ENCODE measurements at places on chromosomes 16 and 17.

DNA sequence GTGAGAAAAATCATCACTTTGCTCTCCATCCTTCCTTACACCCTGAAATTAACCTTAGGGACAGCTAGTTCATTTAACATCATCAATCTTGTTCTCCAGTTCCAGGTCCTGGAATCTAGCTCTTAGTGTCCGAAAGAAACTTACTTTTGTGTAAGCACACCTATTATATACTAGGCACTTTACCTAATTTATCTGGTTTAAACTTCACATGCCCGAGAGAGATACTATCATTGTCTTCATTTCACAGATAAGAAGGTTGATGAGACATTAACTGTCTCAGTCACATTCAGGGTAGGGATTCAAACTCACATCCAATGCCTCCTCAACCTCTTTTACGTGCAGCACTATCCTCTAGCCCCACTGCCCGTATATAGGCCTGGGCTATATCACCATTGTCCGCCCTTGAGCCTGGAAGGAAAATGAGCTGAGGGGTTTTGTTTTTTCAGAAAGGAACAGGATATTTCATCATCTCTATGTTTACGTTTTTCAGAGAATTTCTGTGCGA, 501 bp upstream of the AP2B1 start:
- DNase-seq: no peak

DNA sequence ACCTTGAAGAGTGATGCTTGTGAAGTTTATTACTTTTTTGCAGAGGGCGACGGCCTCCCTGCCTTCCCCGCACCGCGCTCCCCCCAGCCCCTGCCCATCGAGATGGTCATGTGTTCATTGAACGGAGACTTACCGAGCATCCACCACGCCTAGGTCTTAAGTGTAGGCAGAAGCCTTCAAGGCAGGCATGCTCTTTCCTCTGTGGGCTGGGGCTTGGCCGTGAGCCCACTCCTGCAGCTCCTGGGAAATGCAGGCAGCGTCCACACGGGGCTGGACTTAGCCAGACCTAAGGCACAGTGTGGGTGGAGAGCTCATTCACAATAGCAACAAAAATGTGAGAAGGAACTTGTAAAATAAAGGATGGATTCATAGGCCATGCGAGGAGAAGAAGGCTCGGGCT, 19.2 kb downstream of the RNF213 start:
- no peak for DNase-seq

GRCh38 chr16:35306915-35307314, 1847.5 kb downstream of the TP53TG3F start:
- no peak for DNase-seq

DNA sequence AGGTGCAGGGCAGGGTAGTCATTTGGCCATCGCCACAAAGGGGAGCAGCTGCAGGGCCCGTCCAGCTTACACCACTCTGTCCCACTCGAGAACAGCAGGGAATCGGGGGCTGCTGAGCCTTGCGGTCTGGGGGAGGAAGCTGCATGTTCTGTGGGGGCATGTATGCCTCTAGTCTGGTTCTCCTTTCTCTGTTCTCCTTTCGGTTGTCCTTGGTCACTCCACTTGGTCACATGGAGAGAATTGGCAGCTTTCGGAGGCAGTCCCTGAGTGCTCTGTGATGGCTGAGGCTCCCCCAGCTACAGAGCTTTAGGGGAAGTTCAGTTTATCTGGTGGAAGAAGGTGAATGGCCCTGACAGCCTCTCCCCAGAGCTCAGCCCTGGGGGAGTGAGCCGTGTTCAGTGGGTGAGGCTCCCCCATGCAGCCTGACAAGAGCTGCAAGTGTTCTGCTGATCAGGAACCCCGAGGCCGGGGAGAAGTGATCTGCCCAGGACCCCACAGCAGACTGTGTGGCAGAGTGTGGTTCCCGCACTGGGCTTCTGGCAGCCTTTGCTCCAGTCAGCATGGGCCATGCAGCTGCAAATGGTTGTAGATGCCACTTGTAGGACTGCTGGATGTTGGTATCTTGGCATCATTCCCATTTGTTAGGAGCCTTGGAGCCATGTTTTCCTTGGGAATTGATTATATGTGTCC, 22.3 kb upstream of the SMPD3 start:
- peak; percentile 26 for DNase-seq

GRCh38 chr17:17387498-17388362, 84.6 kb downstream of the NT5M start:
- DNase-seq: no peak

GRCh38 chr16:14109782-14110727, 38.9 kb downstream of the MRTFB start:
- DNase-seq: no peak

- DNase-seq: no peak
Measured at GRCh38 chr16:77679391-77679790, 42.9 kb upstream of the NUDT7 start.

GRCh38 chr17:10737736-10738135, 7.9 kb upstream of the TMEM220 start:
- no peak for DNase-seq

- peak; percentile 60 for DNase-seq
Measured at GRCh38 chr17:82497483-82498405, 21.8 kb upstream of the FOXK2 start.

DNA sequence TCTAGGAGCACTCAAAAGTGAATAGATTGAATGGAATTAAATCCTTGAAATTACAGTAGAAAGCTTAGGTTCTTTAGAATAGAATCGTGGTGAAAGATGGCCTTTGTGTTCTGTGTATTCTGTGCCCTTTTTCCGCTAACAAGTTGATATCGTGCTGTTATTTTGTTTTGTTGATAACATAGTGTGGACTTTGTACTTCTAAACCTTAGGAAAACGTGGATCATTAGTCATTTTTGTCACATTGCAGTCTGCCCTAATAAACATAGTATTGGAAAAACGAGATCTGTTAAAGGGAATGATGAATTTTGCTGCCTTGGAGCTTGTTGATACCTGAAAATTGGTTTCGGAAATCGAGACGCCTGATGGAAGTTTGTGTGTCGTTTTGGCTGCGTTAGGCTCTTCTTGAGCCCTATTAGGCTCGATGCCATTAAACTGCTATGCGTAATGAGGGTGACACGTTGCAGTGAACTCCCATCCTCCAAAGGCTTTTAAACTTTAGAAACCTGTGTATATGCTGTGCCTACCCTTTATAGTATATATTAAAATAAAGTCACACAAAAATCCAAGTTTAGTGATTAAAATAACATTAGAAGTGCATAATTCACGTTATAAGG, 145.7 kb downstream of the PRKCA start:
- DNase-seq: no peak

- no peak for DNase-seq
Measured at GRCh38 chr17:74758848-74759168, 10.4 kb downstream of the NHERF1 start.

DNA sequence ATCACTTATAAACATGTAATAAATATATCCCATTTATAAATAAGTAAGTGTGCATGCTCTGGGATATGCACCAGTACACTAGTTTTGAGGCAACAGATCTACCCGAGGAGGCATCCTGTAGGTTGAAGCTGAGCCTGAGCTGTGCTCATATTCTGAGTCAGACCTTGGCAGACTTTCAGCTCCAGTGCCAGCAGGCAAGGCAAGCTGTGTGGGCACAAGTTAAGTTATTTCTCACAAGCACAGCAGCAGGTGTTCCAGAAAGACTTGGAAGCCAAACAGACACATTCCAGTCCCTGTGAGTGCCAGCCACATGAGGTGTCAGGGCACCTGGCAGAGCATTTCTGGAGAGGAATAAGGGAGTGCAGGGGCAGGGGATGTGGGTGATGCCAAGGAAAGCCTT, 1.3 kb upstream of the CLEC19A start:
- no peak for DNase-seq

GRCh38 chr17:44599298-44600175, 42.3 kb downstream of the FZD2 start:
- DNase-seq: no peak

DNA sequence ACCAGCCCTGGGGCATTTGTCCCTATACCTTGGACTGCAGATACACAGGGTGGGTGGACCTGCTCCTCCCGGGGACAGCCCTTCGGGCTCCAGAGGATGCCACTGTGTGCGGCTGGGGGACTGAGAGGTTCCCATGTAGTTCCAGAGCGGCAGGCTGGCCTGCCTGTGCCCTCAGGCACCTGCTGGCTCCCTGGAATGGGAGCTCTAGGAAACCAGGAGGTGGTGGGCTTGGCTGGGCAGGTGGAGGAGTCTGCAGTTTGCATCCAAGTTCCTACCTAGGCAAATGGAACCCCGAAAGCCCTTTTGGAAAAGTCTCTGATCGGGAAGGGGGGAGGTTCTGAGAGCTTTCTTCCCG, 982 bp downstream of the DBNDD1 start:
- DNase-seq: no peak

DNA sequence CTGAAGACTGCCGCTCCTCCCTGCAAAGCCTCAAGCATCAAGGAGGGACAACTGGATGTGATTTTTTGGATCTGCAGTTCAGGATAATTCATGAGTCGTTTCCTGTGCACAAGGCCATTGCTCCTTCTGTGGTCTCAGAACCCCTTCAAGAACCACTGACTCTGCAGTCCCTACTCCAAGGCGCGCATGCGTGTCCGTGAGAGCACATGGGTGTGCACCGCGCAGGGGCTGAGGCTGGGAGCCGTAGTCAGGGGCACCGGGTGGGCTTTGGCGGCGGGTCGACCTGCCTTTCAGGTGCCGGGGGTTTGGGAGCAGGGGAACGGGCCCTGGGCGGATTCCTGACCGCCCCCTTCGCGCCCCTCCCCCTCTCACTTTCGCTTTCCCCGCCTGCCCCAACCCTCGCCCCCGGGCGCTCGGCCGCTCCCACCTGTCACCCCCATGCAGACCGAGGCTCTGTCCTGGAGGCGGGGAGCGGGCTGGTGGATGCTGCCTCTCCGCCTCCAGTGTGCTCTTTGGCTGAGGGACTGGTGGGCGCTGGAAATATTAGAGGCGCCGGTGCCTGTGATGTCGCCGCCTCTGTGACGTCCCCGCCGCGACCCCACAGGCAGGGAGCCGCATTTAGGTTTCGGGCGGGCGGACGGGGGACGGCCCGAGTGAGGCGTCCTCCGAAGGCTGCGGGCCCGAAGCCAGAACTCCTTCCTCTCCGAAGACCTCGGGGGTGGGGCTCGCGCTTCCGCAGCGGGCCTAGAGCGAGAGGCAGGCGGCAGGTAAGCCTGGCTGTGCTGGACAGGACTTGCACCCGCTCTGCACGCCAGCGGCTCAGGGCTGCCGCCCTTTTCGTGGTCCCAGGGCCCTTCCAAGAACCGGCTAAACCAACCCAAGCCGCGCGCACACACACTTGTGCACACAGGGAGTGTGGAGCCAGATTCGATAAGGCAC, at the start of gene SPATA32:
SPATA32 (minus strand) TSS at position 518 of the 939 bp plus-strand sequence; CDS start at position 440, 78 bp downstream.
- peak; percentile 64 for DNase-seq

DNA sequence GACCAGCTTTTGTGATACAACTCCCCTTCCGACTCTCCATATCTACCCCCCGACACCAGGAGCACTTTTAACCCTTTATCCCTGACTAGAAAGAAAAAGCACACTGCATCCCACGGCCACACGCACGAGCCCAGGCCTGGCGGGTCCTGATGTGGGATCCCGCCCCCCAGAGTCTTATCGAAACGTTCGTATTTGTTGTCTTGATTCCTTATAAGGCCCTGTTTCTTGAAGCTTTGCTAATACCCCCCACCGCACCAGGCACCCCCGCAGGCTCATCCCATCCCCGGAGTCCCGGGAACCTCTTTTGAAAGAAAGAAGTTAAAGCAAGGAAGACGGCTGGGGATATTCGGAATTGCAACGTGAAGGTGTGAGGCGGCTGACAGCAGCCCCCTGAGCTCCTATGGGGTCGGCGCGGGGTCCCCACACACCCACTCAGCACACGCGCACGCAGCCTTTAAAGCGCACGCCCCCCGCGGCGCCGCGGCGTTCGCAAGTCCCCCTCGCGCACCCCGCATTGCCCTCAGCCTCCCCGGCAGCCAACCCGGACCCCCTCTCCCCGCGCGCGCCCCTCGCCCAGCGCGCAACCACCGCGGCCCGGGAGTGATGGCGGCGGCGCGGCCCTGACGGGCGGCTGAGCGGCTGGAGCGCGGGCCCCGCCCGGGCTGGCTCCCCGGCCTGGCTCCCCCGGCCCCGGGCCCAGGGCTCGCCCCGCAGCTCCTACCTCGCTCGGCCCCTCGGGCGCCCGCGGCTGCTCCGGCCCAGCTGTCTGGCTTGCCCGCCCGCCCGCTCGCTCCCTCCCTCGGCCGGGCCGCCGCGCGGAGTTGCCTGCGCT, 448 bp downstream of the STAT5B start:
- peak; percentile 51 for DNase-seq

GRCh38 chr17:57622306-57622682, 122.8 kb downstream of the CCDC182 start:
- DNase-seq: no peak

DNA sequence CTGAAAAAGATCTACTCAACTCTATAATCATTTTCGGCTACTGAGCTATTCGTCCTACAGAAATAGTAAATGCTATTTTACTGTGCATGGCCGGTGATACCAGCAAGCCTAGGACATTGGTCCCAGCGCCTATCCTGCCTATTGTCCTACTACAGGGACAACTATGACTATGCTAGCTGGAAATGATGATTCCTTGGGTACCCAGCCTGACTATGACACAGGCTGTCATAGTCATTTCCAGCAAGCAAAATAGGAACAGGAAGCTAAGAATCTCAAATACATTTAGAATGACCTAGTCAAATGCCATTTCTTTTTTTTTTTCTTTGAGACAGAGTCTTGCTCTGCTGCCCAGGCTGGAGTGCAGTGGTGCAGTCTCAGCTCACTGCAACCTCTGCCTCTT, 33.7 kb upstream of the HSBP1 start:
- DNase-seq: no peak

GRCh38 chr16:68445458-68445857, 2.9 kb downstream of the SMPD3 start:
- DNase-seq: peak; percentile 49

GRCh38 chr16:59173408-59173831, 439.3 kb upstream of the GOT2 start:
- DNase-seq: no peak

- no peak for DNase-seq
Measured at GRCh38 chr16:69371564-69371963, 14.2 kb downstream of the TERF2 start.

DNA sequence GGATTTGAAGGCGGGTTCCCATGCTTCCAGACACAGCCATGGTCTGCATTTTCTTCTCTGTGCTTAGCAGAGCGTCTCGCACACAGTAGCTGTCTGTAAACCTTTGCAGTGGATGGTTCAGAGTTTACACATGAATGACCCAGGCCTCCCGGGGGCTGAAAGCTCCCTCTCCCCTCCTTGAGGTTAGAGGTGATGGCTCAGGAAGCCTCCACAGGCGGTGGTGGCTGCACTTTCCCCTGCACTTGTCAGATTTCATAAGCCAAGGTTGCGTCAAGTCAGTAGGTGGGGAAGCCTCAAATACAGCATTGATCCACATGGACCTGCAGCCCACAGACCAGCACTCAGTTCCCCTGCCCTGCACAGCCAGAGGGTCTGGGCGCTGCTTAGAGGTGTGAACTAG, 211.9 kb downstream of the KATNIP start:
- no peak for DNase-seq

GRCh38 chr17:80416940-80417293, 1.9 kb downstream of the ENDOV start:
- no peak for DNase-seq
